ENCODE measurements at places on chromosomes 7 and 10.

- peak; percentile 66 for DNase-seq
Measured at GRCh38 chr10:119209035-119209735, 1.8 kb downstream of the GRK5 start.

DNA sequence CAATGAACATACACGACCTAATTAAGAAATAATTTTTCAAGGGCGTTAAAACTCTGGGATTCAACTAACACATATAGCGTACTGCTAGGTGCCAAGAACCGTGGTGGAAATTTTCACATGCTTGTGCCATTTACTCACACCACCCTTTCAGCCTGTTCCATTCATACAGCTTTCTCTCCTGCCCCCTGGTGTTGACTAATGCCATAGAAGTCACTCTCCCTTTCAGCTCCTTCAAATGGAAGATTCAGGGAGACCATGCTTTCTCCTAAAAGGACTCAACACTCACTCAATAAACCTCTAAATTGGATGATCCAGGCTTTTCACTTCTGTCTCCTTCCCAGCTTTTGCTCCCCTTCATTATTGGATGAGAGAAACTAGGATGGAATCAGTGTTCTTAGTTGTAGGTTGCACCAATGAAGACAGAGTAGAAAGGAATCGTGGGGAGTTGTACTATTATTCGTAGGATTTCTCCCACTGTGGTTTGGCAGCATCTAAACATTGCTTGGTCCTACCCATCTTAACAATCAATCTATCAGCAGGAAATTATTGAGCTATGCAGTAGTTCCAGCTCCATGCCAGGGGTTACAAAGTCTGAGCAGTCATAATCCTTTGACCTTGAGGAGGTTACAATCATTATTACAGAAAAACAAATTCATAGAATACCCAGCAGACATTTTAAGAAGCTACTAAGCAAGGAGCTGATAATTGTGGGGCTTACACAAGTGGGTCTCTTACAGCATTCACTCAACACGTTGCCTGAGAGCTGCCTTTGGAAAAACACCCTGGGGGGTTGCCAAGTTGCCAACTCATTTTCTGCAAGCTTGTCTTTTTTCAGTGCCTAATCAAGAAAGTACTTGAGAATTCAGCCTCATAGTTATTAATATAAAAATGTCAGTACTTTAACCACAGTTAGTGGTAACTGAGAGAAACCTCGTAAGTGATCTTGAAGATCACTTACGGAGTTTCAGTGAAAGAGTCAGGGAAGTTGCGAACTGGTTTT is 2.8 kb upstream of the PPP1R3C start:
- DNase-seq, result peak; percentile 5

GRCh38 chr7:111089822-111090426 is 1.0 kb upstream of the LRRN3 start:
- DNase-seq, result no peak

DNA sequence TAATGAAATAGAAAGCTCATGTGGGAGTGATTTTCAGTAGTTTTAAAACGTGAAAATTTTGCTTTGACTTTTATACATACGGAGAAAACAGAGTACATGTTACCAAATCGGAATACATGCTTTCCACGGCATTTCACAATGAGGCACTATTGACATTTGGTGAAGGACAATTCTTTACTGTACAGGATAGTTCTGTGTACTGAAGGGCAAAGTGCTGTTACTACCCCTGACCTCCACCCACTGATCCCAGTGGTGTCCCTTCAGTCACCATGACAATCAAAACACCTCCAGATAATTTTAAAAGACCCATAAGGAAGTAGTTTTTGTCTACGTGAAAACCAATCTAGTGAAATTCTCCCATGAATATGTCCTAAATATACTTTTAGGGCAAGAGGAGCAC is 33.1 kb upstream of the ANK3 start:
- no peak for DNase-seq

GRCh38 chr7:30330134-30331111 is 46.0 kb downstream of the ZNRF2 start:
- DNase-seq, result no peak

DNA sequence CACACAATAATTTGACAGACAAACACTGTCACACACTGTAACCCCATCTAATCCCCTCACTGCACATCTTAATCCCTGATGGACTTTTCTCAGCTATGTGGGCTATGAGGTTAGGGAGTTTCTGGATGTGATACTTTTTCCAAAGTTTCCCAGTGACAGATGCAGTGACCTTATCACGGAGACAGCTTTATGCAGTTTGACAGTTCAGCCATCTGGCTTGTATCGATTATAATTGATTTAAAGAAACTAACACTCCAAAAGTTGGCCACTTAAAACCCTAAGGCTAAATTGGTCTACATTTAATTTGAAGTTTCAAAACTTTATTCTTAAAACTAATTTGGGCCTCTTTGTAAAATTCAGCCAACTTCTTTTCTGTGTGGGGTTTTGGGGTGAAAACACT is 196.7 kb downstream of the SDK1 start:
- no peak for DNase-seq

DNA sequence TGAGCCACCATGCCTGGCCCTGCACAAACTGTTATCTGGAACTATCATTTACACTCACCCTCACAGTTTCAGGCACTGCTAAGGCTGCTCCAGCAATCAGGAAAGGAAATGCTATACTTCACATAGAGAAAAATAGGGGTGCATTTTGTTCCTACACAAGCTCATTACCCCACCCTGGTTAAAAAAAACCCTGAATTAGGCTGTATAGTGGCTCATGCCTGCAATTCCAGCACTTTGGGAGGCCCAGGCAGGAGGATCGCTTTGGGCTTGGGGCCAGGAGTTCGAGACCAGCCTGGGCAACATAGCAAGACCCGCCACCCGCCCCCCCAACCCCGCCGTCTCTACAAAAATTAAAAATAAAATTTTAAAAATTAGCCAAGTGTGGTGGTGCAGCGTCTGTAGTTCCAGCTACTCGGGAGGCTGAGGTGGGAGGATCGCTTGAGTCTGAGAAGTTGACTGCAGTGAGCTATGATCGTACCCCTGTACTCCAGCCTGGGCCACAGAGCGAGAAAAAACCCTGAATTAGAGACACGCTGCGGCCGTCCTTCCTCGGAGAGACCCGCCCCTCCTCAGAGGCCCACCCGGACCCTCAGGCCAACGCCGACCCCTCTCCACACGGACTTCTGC is 539 bp downstream of the PTCD1 start:
- peak; percentile 5 for DNase-seq

- no peak for DNase-seq
Measured at GRCh38 chr10:34191406-34191805, 623.7 kb downstream of the PARD3 start.

GRCh38 chr7:45112648-45113047 is 1.2 kb upstream of the TBRG4 start:
- no peak for DNase-seq

DNA sequence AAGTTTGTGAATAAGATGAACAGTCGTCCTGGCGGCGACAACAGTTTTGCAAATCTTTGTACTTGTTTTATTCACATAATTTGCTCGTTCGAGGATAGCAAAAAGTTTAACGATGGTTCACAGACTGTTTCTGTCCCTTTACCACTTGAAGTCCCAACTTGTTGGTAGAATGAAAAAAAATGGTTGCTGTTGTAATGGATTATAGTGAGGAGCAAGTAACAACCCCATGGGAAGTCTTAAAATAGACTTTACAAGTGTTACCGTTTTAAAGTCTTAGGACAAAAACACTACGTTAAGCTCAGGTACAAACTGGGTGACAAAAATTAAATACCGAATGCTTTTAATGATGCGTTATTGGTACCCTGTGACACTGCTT is 589 bp downstream of the LSM8 start:
- no peak for DNase-seq

GRCh38 chr10:92395271-92395670 is 104.3 kb downstream of the MARCHF5 start:
- DNase-seq, result no peak

GRCh38 chr10:91409069-91409868 is 875 bp upstream of the HECTD2 start:
- DNase-seq, result peak; percentile 4

DNA sequence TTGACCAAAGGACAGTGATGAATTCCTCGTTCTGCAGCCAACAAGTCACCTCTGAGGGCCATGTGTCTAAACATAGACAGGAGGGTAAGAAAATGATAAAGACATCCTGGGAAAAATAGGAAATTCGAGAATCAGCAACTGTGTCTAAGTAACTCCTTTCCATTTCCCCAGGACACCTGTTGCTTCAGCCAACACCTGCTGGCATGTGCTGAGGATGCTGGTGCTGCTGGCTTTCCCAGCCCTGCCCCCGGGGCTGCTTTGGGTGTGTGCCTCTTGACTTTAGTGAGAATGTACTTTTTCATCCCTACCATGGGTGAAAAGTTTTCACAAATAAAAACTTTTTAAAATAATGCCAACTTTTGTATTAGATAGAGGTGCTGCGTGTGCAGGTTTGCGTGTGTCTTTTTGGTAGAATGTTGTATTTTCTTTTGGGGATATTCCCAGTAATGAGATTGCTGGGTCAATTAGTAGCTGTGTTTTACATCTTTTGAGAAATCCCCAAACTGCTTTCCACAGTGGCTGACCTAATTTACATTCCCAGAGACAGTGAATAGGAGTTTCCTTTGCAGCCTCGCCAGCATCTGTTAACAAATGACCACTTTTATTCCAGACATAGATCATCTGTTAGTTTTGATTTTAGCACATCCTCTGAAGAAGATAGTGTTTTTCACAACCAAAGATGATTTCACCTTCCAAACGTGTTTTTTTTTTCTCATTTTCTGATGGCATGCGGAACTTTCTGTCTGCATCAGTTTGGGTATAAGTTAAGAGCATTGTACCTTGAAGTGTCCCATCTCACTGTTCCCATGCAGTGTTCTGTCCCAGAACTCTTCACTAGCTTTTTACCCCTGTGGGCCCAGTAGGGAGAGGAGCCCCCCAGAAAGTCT is 104.2 kb upstream of the ACBD5 start:
- DNase-seq, result no peak

- no peak for DNase-seq
Measured at GRCh38 chr7:99949645-99950228, 20.3 kb upstream of the GJC3 start.

- no peak for DNase-seq
Measured at GRCh38 chr10:98332623-98333269, 64.8 kb upstream of the LOXL4 start.
